COLO829 (cell line): ENCODE measurements at places on chromosomes 3 and 15.
A peak's percentile ranks its signal among the peaks of the same experiment; 100 is the strongest.

GRCh38 chr3:45892161-45892560 is 5.8 kb downstream of the CCR9 start:
- no peak for DNase-seq

- no peak for DNase-seq
Measured at GRCh38 chr15:88684345-88684744, 45.5 kb downstream of the ISG20 start.

DNA sequence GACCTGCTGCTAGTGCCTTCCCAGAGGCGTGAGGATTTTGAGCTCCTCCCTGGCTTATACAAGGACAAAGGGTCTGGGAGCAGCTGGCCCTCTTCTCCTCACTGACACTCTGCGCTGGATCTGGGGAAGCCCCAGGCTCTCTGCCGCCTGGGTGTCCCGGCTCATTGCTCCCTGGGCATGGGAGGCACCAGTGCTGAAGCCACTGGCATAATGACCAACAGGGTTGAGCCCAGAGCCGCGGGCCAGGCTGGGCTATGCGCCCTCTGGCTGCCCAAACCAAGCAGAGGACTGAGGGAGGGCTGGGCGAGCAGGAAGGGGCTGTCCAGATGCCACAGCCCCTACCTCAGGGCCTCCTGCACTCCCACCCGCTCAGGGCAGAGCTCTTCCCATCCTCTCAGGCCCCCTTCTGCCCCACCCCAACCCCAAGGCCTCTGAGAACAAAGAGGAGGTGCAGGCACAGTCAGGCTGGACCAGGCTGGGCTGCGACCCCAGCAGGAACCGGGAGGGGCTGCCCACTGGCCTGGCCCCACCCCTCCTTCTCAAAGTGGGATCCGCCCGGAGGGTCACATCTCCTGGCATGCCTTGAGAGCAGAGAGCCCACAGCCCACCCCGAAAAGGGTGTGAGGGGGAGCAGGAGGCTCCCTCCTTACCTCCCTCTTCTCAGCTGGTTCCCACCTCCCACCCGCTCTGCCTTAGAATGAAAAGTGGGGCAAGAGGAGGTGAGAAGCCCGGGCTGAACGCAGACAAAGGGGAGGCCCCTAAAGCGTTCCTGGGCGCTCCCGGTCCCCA is 1.6 kb downstream of the LINGO1 start:
- DNase-seq: no peak

GRCh38 chr3:107800710-107801109 is 277.9 kb downstream of the BBX start:
- peak; percentile 88 for DNase-seq

DNA sequence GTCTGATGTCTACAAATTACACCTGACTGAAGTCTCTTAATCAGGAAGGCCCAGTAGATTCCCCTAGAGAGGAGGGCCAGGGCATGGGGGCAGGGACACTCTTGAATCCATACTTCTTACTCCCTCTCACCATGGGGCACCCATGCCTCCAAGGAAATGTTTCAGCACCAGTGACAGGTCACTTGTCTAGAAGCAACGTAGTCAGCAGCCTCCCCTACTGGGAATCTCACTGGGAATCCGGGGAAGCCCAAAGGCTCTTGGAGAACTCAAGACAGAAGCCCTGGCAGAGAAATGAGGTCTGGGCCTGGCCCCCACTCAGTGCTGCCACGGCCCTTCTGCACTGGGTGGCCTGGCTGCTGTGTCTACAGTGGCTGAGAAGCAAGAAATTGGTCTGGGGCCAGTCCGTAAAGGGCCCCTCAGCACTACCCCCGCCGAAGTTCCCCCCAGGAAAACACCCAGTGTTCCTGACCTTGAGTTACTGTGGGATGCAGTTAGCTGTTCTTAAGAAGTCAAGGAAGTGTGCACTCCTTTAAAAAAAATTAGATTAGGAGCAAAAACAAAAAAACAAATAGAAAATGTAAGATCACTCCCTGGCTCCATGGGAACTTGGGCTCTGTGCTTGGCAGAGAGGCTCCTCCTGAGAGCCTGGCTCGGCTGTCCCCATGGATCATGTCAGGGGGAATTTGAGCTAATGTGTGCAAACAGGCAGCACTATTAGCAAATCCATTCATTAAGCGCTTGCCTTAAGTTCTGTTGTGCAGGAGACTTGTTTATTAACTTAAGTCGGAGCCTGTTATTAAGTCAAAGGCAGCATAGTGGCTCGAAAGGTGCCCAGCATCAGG is 5.4 kb upstream of the LINGO1 start:
- no peak for DNase-seq

DNA sequence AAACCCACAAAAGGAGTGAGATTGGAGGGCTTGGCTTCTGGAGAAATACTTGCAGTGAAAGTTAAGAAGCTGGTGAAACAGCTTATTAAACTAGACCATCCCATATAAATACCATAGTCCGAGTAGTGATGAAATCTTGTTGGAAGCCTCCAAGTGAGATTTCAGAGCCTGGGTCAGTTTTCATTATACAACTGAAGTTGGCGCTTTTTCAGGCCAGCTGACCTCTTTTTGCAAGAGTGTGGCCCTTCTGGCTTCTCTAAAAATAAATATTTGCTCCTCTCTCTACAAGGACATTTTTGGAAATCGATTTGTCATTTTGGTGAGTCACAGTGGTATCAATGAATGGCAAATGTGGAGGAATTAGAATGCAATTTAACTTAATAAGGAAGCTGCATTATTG is 51.2 kb upstream of the THRB start:
- DNase-seq: no peak

GRCh38 chr3:160444411-160444810 is 5.2 kb downstream of the TRIM59 start:
- DNase-seq: no peak

DNA sequence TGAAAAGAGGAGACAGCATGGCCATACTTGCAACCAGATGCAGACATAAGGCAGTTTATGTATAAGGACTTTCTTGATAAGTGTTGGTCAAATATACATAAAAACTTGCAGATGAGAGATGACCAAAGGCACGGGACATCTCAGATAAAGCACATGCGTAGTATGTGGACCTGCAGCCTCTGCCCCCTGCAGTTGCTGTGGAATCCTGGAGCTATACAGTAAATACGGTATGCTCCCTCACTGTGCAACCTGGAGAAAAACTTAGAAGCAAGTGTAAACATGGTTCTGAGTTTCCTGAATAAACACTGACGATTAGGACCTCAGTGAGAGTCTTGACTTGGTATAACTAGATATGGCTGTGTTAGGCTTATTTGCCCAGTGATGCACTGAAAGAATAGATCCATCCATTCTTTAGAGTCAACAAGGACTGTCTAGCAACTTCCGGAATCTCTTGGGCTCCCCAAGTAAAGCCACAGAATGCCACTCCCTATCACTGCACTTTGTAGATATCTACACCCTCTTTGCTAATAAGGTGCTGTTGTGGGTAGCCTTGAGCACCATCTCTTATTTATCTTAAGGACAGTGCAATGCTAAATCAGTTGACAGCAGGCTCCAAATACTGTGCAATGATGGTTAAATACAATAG is 40.2 kb downstream of the GJD2 start:
- no peak for DNase-seq

DNA sequence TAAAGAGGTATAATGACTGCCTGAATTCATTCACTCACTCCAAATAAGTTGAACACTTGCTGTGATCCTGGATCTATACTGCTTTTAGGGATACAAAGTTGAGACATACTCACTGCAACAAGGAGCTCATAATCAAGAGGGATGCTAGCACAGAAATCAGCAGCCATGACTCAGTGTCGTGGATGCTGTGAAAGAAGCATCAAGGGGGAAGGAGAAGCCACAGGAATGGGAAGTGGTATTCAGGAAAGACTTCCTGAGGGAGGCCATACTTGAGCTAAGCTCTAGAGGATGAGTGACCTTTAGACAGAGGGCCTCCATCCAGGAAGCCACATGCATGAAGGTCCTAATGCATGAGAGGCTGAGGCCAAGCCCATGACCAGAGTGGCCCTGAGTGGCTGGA is 245.7 kb upstream of the RORA start:
- no peak for DNase-seq

- DNase-seq: no peak
Measured at GRCh38 chr3:161852744-161853143, 356.1 kb downstream of the OTOL1 start.

GRCh38 chr15:87686339-87686738 is 570.2 kb downstream of the NTRK3 start:
- no peak for DNase-seq

DNA sequence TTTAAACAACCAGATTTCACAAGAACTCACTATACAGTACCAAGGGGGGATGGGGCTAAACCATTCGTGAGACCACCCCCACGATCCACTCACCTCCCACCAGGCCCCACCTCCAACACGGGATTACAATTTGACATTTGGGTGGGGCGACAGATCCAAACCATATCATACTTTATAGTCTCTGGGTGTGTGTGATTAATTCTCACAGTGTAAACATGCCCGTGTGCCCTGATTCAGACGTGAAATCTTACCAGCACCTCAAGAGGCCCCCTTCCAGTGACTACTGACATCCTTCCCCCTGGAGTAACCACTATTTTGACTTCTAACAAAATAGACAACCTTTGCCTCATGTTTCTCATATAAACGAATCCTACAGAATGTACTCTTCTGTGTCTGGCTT is 5.0 kb upstream of the PDIA5 start:
- DNase-seq: no peak

GRCh38 chr3:152930516-152930915 is 95.6 kb downstream of the P2RY1 start:
- DNase-seq: no peak

DNA sequence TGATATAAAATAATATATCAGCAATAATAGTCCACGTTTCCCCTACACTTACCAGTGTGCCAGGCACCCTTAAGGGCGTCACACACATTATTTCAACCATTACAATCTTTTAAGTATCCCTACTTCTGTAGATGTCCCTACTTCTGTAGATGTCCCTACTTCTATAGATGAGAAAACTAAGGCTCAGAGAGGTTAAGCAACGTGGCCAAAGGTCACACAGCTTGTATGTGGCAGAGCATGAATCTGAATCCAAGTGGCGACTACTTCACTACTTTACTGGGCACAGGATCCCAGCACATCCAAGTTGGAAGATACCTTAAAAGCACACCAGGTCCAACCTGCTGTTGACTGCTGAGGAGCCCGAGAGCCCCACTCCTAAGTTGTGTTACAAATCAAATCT is 77.5 kb downstream of the TLE3 start:
- no peak for DNase-seq

GRCh38 chr3:13767896-13768295 is 112.0 kb downstream of the WNT7A start:
- no peak for DNase-seq

DNA sequence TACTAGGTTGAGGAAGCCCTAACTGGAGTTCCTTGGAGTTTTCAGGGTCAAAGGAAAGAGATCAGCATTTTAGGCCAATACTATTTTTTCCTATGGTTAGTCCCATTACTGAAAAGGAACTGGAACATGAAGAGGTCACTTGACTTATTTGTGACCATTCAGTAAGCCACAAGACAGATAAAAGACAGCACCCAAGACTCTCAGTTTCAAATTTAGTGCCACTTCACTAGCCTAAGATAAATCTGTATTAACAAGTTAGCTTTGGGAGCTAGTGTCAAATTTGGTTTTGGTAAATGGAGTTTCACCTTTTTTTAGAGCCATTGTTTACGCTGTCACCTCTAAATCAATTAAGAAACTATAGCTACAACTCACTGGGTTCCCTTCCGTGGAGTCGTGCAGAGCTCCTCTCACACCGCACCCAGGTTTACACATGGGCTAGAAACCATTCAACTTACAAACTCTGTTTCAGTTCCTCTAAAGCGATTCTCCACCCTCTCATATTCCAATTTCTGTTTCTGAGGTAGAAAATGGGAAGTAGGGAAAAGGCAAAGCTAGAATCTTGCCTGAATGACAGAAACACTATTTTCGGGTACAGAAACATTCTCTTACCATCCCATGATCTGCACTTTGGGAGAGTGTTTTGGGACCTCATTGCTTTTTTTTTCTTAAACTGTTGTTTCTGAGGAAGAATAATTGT is 14.4 kb downstream of the CCDC32 start:
- no peak for DNase-seq

- DNase-seq: no peak
Measured at GRCh38 chr3:51350751-51351150, 34.3 kb upstream of the MANF start.

DNA sequence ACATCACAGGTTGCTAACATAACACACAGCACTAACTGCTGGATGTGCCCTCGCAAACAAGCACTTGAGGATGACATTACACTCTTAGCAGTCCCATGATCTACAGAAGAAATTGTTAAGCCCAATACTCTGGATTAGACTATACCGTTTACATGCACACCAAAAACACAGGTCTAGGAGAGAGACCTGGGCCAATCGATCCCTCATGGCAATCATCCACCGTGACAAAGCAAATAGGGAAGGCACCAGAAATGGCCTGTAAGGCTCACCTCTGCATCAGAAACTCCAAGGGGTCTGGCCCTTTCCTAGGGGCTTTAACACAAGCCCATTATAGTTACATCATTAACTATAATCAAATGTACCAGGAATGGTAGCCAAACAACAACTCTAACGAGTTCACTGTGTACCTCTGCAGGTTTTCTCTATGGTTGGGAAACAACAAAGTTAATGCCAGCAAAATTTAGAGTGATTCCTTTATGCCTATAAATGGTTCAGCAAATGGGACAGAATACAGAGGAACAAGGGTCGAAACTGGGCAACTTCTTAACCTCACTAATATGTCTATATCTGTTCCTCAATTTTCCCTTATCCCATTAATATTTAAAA is 18.5 kb downstream of the TRANK1 start:
- no peak for DNase-seq

GRCh38 chr15:78691167-78691850 is 50.3 kb upstream of the CHRNB4 start:
- DNase-seq: no peak

- no peak for DNase-seq
Measured at GRCh38 chr3:192848371-192849233, 69.1 kb downstream of the MB21D2 start.

DNA sequence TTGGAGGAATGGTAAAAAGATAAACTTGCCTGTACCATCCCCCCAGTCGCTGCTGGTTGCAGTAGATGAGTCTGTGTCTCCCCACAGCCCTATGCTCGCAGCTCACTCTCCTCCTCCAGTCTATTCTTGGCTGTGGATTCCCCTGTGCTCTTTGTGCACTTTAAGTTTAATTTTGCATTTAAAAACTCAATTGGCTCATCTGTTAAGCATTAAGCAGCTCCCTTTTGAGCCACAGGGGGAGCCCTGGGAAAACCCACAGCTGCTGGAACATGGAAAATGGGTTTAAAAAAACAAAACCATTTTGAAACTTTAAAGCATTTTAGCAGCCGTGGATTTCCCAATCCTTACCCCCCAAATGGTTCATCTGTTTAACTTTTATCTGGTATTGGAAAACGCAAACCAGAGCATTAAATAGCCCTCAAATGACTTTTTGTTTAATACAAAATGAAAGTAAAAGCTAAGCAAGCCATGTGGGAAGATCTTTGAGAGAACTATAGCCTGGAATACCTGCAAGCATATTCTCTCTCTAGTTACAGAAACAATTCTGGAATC is 536.9 kb downstream of the ZIC1 start:
- peak; percentile 56 for DNase-seq

- no peak for DNase-seq
Measured at GRCh38 chr15:101275018-101275417, 2.3 kb downstream of the SELENOS start.
